Activated CD4-positive, CD25-positive, alpha-beta regulatory T cell treated with anti-CD3 and anti-CD28 coated beads, Interleukin-2, amount 50 U/mL, for 16 hours (primary cell): ENCODE measurements at places on chromosomes 13 and 19.

DNA sequence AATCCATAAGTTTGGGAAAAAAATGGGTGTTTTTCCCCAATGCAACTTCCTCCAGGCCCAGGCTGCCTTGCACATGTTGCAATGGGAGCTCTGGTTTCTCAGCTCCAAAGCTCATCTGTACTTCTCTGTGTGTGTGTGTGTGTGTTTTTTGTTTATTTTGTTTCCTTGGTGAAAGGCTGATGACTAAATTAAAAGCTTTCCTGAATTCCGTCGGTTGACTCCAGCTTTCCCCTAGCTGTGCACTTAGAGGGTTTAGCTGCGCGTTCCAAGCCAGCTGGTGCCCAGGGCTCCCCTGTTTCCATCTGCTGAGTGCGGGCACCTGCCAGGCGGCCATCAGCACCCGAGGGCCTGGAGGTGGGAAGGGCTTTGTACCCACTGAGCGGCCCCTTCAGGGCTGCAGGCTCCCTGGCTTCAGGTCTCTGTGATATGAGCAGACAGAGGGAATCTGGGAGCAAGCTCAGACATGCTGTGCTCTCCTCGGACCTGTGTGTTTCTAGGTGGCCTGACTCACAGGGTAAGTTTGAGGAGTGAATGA lies 129.1 kb upstream of the SOX1 start:
- no peak for DNase-seq

DNA sequence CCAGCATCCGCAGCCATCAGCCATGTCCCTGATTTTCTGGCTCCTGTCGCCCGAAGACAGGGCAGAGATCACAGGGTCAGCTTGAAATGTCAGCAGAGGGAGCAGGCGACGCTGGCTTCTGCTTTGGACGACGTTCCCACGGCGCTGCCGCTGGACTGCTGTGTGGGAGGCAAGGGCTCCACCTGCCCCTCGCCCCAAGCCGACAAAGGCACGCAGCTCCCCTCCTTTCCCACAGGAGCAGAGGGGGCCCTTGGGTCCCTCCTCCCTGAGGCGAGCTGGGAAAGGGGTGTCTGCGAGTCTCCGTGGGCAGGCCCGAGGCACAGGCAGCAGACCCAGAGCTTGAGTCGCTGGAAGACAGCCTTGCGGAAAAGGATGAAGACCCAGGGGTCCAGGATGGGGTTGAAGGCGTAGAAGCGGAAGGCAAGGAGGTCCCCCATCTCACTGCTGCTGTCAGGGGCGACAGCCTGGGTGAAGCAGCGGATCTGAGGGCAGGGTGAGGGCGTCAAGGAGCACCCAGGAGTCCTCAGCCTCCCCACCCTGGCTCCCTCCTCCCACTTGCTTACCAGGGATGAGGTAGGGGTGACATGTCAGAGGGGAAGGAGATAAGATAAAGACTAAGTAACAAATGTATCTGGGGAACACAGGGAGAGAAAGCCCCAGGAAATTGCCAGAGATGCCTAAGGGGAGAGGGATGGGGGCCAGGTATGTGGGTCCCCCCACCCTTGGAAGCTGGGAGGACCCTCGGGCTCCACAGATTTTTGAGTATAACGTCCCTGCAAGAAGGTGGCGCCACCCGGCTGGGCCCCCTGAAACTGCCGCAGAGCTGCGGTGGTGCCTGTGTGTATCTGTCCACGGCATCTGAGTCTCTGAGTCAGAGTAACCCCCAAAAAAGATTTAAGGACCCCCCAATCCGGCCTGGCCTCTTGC lies 3.4 kb downstream of the PTGIR start:
- no peak for DNase-seq

- DNase-seq, result no peak
These were observed 25.8 kb downstream of the RFX1 start for GRCh38 chr19:13980340-13980739.

DNA sequence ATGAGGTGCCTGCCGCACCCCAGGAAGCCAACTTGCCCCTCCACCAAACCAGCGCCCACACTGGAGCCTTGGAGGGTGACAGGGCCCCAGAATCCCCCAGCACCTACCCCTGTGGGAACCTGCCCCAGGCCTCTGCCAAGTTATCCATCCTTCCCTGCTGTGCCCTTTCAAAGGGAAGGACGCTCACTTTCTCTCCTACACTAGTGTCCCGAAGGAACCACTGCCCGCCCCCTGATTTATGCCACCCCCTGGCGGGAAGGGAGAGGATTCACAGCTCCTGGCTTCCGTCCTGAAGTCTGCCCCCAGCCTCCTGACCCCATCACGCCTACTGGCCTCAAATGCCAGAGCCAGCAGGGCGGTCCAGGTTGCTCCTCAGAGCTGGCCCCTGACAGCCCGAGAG lies 1.4 kb downstream of the EVI5L start:
- DNase-seq, result no peak

DNA sequence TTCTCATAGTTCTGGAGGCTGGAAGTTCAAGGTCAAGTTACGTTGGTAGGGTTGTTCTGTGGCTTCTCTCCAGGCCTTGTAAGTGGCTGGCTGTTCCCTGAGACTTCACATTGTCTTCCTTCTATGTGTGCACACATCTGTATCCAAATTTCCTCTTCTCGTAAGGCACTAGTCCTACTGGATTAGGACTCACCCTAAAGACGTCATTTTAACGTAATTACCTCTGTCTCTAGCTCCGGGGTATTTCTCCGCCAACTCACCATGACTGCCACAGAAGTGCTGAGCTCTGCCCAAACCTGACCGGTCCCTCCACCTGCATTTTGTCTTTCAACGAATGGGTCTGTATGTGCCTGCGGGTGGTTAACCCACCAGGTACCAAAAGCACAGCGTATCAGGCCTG lies 8.7 kb upstream of the SYDE1 start:
- no peak for DNase-seq

DNA sequence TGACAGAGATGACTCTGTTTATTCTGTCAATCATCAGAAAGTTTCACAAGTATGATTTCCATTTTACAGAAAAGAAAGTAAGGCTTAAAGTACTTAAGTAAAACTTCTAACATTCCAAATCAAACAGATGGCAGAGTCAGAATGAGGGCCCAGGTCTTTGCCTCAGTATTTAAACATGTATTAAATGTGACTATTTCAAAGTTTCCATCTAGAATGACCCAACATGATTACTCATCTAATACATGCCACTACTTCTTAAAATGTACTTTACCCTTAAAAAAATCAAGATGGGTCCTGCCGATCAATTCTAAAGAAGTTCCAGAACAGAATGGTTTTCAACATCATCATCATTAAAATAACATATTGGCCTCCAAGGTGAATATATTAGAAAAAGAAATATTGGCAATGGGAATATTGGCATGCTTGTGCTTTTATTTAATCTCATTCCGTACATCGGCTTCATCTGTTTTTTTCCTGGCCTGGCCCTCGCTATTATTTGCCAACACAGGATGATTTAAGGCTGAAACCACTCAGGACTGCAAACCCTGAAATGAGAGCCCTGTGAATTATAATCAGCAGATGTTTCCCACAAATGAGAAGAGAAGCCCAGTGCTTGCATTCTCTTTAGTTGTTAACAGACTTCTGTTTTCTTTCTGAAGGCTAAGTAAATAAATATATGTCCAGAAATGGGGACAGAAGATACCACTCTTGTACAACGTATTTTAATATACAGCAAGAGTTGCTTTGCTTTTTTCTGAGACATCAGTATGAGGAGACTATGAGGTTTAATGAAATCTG lies 340.0 kb downstream of the DNAJC15 start:
- no peak for DNase-seq

- no peak for DNase-seq
These were observed 25.8 kb downstream of the EPN1 start for GRCh38 chr19:55700813-55701212.

GRCh38 chr13:53638040-53638439 lies 609.4 kb downstream of the OLFM4 start:
- DNase-seq, result no peak

DNA sequence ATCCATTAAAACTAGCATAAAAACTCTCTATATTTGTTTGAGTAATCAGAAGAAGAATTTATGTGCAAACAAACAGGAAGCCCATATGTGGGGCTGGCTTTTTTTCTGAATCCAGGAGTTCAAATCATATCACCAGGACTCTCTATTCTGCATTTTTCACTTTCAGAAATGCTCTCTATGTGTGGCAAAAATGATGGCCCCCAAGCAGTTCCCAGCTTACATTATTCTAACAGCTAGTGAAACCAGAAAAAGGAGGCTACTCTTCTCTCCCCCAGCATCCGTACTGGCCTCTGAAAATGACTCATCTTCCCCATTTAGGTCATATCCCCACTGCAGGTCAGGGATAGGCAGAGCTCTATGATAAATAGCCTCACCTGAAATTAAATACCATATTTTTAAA lies 20.4 kb downstream of the RBM26 start:
- DNase-seq, result no peak

GRCh38 chr19:55086730-55087541 lies 11.3 kb downstream of the EPS8L1 start:
- no peak for DNase-seq

DNA sequence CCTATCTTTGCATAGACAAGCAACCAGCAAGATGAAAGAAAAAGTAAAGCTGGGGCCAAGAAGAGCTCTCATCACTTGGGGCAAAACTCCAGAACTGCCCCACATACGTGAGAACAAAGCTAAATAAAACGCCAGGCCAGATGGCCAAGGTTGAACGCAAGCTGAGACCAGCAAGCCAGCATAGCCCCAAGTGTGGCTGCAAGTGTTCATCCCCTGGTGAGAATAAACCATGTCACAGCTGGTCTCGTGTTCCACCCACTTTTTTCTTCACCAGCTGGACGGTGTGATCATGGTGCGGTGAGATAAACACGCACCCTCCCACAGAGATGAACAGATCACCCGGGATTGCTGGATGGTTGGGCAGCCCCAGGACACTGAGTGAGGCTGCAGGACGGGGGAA lies 109.6 kb upstream of the CACNA1A start:
- no peak for DNase-seq

DNA sequence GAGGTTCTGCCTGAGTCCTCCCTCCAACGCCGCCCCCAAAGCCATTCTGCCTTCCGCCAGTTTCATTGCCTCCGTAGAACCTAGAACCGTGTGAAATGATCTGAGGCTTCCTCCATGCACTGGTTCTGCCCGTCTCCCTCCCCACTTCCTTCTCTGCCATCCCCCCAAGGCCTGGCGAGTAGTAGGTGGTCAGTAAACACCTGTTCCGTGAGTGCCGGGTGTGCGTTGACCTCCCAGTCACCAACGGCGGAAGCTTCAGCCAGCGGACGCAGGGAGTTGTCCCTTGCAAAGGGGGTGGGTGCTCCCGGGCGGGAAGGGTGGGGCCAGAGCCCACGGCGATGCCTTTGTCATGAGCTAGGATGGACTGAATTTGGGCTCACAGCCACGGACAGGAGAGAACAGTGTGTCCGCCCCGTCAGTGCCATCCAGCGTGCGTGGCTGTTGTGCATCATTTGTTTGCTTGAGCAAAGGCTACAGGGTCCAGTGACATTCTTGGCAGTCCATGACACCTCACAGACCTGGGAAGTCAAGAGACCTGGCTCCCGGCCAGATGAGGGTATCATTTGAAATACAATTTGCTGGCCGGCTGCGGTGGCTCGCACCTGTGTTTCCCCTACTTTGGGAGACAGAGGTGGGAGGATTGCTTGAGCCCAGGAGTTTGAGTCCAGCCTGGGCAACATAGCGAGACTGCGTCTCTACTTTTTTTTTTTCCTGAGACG lies 43.1 kb downstream of the NFIC start:
- no peak for DNase-seq

- DNase-seq, result no peak
These were observed 39.5 kb downstream of the ATP7B start for GRCh38 chr13:51971520-51972426.

DNA sequence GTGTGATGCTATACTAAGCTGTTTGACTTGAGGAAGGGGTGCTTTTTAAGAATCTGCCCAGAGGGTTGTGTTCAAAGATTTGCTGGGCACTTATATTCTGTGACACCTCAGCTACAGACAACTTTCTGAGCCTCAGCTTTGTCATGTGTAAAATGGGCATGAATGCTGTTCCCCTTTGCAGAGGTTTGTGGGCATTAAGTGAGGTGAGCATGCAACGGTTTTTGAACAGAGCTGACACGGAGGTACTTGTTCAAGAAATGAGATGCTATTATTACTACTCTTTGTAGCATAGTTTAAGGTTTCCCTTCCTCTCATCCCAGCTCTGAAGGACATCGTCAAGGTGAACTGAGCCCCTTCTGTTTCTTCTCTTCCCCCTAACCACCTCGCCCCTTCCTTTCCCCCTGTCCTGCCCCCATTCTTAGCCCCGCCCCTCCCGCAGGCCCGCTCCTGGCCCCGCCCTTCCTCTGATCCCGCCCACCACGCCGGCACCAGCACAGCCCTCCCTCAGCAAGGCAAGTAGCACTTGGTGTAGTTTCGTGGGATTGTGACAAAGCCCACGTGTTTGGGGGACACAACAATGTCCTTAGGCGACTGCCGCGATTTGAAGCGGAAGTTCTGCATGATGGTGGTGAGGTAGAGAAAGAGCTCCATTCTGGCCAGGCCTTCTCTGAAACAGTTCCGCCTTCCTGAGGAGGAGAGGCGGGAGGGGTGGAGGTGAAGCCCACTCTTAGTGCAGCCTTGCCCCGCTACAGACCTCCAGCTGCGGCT lies 26.1 kb upstream of the CYP2A7 start:
- peak; percentile 7 for DNase-seq

DNA sequence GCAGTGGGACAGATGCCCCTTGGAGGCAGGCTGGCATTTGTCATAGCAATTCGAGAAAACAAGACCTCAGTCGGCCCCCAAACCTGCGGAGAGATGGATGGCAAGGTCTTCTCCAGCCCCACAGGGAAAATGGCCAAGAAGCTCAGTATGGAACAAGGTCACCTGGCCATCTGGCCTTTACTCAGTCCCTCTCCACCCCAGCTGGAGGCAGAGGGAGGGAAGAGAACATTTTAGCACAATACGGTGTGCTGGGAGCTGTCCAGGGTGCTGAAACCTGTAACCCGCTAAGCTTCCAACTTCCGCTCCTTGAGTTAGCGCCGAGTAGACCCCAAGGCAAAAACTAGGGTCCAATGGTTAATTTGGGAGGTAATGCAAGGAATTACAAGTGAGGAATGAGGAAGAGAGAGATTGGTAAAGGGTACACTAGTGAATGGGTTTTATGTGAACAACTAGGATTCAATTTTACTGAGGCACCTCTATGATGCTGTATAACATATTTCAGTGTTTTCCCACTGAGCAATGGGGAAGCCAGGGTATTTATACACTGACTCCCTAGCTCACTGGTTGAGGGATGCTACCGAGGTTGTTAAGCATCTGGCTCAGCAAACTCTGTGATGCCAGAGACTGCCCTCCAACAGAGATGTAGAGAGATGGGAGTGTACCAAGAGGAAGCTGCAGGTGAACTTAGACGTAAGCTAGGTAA lies 64.3 kb downstream of the CACNA1A start:
- DNase-seq, result peak; percentile 4

- DNase-seq, result no peak
These were observed 37.1 kb upstream of the GPI start for GRCh38 chr19:34327851-34328250.
